ENCODE measurements at places on chromosomes 2 and 18. TPM values are rescaled to one million over a fixed set of nuclear protein-coding genes. Genes with fewer than 3 reads are reported as not detected.

FLACC1 gene
- 8.0 TPM for total RNA-seq

DNA sequence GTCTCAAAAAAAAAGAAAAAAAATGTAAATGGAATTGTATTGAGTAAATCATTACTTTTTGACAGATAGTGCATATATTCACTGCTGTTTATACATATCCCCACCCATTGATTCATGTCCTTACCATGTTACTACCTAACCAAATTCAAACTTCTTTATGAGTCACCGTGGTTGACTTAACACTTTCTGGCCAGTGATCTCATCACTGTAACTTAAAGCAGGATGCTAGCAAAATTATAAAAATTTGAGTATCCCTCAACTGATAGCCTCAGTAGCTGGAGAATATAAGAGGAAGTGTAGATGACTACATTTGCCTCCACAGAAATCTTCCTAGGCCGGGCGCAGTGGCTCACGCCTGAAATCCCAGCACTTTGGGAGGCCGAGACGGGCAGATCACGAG lies 13.4 kb downstream of the CNOT9 start:
- H3K4me3 ChIP-seq, result no peak overlapping the region
- H3K27ac ChIP-seq, result no peak overlapping the region
- peaks cover 14% of the 10 kb centered on the region for H3K4me1 ChIP-seq
- H3K36me3 ChIP-seq, result peaks cover 31% of the 10 kb centered on the region
- DNase-seq, result no peak

AKAIN1 gene
- total RNA-seq, result not detected

DNA sequence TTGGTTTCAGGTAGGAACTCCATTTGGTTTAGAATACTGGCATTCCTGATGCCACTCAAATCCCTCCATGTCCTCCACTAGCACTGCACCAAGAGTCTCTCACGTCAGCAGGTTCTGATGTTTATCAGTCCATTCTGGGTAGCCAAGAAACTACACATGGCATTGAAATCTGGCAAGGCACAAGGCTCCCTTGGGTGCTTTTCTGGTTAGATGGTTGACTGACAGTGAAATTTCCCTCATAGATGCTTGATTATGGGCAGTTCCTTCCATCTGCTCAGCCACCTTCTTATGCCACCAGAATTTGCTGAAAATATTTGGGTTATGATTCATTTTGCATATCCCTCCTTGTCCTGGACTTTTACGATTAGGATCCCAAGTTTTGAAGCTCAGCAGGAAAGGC lies 32.6 kb downstream of the EDAR start:
- H3K4me1 ChIP-seq, result peaks cover 21% of the 10 kb centered on the region
- H3K27ac ChIP-seq, result no peak overlapping the region
- no peaks in the 10 kb centered on the region for H3K27me3 ChIP-seq
- no peaks in the 10 kb centered on the region for H3K36me3 ChIP-seq
- DNase-seq, result no peak

DNA sequence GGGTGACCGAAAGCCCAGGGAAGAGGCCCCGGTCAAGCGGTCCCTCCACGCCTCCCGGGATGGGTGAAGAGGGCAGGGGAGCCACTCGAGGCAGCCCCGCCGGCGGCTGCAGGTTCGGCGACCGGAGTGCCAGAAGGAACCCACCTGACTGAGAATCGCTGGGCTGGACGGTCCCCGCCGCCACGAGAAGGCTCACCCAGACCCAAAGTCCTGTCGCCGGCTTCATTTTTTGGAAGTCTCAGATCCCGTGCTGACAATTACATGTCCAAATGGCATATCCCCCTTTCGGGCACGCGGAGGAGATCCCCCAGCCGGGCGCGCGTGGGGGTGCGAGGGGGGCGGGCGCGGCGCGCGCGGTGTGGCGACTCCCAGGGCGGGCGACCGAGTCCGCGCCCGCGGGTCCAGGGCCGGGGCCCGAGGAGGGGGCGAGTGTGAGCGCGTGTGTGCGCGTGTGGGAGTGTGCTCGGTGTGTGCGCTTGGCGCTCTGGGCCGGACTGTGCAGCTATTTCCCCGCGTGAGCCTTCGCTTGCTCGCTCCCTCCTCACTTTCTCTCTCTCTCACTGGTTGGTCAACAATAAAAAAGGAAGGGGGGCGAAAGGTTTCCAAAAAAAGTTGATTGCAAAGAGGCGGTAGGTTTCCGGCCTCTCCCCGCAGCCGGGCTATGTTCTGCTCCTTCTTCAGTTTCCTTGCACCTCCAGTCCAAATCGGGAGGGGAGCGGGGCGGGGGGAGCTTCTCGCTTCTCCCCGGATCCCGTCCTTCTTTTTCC lies at the start of gene ERBB4:
TSS of gene ERBB4 (minus strand) at position 498 of the 767 bp plus-strand sequence. CDS start at position 226, 272 bp downstream.
- H3K27me3 ChIP-seq, result no peaks in the 10 kb centered on the region
- peak; percentile 40 for DNase-seq
- H3K4me1 ChIP-seq, result no peaks in the 10 kb centered on the region
- H3K36me3 ChIP-seq, result no peaks in the 10 kb centered on the region
- H3K27ac ChIP-seq, result peak within 1 kb of the TSS; percentile 39

- no peak overlapping the region for H3K27ac ChIP-seq
- no peak for DNase-seq
- H3K27me3 ChIP-seq, result no peaks in the 10 kb centered on the region
- H3K4me1 ChIP-seq, result no peaks in the 10 kb centered on the region
- H3K4me3 ChIP-seq, result no peak overlapping the region
- H3K36me3 ChIP-seq, result no peaks in the 10 kb centered on the region
These were observed 178.9 kb downstream of the LNPK start for GRCh38 chr2:175823002-175823706.

WBP1 gene
- total RNA-seq, result 39.5 TPM

DNA sequence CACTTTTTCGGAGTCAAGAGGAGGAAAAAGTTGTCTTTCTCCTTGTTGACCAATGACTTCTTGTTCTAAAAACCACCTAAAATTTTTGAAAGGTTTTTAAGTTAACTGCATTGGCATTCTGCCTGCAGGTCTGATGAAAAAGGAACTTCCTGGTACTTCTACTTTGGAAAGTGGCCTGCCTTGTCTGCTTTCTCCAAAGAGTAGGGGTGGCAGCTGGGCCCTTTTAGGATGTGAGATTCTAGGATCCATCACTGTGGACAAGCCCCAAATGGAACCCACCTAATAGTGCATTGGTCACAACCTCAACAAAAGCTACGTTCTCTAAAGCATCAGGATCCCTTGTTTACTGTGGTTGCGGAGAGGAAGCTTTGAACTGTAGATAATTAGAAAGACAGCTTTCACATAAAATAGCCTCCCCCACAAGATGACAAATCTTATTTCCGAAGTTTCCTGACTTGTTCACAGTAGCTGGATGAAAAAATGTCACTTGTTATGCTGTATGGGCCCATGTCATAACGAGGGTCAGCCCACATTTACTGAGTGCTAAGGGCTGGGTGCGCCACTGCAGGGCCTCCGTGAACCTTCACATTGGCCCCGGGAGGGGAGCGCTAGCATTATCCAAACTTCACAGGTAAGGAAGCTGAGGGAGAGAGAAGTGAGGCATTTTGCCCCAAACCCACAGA lies 17.4 kb downstream of the ASPRV1 start:
- H3K36me3 ChIP-seq, result peaks cover 3% of the 10 kb centered on the region
- DNase-seq, result no peak
- H3K4me1 ChIP-seq, result no peaks in the 10 kb centered on the region
- H3K27me3 ChIP-seq, result no peaks in the 10 kb centered on the region
- H3K4me3 ChIP-seq, result no peak overlapping the region

DNA sequence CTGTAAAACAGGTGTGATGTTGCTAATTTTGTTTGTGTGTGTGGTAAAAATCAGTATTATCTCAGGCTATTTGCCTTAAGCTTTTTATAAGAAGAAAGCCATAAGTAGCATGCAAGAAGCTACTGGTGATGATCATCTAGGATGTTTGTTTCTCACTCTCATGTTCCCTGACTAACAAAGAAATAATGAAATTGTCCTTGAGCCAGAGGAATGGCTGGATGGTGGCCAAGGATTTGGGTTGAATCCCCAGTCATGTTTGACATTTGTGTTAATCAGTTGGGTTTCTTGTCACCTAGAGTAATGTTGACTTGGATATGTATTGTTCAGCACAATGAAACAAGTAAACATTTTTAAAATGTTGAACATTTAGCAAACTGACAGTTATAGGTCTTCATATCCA lies 496.8 kb upstream of the ZEB2 start:
- H3K36me3 ChIP-seq, result no peaks in the 10 kb centered on the region
- H3K27me3 ChIP-seq, result no peaks in the 10 kb centered on the region
- peaks cover 5% of the 10 kb centered on the region for H3K4me1 ChIP-seq
- DNase-seq, result no peak

GRCh38 chr2:20758997-20759396 lies 63.9 kb downstream of the LDAH start:
- H3K4me3 ChIP-seq, result no peak overlapping the region
- no peaks in the 10 kb centered on the region for H3K27me3 ChIP-seq
- DNase-seq, result no peak
- no peak overlapping the region for H3K27ac ChIP-seq

ZNF521 gene
- 16.4 TPM for total RNA-seq

DNA sequence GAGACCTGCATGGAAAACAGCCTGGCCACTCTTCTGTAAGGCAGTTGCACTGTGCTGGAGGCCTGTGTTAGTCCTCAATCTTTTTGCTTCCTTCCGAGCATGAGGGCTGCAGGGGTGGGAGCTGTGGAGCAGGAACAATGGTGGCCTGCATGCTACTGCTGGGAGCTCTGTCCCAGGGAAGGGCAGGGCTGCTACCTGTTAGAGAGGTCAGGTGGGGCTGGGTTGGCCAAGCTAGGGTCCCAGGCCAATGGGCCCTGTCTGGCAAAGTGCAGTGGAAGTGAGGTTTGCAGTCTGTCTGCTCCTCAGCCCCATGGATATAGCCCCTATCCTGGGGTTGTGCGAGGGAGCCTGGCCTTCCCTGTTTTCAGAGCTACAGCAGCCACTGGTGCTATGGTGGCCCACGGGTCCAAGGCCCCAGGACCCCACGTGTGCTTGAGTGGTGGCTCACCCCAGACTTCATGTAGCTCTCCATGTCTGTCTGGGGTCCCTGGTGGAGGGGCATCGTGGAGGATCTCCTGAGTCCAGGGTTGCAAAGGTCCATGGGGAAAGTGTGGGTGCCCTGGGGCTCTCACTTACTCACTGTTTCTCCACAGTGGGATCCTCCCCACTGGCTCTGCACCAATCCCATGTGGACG lies 1212.6 kb upstream of the NXPH2 start:
- H3K27ac ChIP-seq, result no peak overlapping the region
- no peak for DNase-seq
- no peak overlapping the region for H3K4me3 ChIP-seq

GRCh38 chr2:189348369-189348768 lies 92.9 kb upstream of the WDR75 start:
- DNase-seq, result no peak
- H3K27me3 ChIP-seq, result no peaks in the 10 kb centered on the region
- no peak overlapping the region for H3K4me3 ChIP-seq
- no peaks in the 10 kb centered on the region for H3K36me3 ChIP-seq
- H3K27ac ChIP-seq, result no peak overlapping the region

- no peak overlapping the region for H3K27ac ChIP-seq
- no peaks in the 10 kb centered on the region for H3K4me1 ChIP-seq
- H3K4me3 ChIP-seq, result no peak overlapping the region
- H3K36me3 ChIP-seq, result no peaks in the 10 kb centered on the region
These were observed 8.5 kb downstream of the DTNA start for GRCh38 chr18:34718610-34719009.

FMNL2 gene
- total RNA-seq, result 81.4 TPM

GATA6 gene
- 34.3 TPM for total RNA-seq

DNA sequence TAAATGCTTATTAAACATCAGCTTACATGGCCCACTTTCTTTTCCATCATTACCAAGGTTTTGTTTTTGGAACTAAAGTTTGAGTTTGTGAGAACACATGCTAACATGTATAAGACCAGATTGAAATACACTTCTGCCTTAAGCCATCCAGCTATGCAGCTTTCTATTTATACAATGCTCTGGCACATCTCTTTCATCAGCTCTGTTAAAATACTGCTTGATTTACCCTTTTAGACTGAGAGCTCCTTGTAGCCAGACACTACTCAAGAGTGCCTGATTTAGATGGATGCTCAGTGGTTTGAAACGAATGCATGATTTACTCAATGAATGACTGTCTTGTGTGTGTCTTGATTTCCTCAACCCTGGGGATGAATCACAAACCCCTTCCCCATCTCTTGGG lies 392.5 kb downstream of the THSD7B start:
- no peak overlapping the region for H3K4me3 ChIP-seq
- no peaks in the 10 kb centered on the region for H3K4me1 ChIP-seq
- no peak for DNase-seq
- no peak overlapping the region for H3K27ac ChIP-seq

C2orf78 gene
- total RNA-seq, result not detected

CELF4 gene
- 3.0 TPM for total RNA-seq

DNA sequence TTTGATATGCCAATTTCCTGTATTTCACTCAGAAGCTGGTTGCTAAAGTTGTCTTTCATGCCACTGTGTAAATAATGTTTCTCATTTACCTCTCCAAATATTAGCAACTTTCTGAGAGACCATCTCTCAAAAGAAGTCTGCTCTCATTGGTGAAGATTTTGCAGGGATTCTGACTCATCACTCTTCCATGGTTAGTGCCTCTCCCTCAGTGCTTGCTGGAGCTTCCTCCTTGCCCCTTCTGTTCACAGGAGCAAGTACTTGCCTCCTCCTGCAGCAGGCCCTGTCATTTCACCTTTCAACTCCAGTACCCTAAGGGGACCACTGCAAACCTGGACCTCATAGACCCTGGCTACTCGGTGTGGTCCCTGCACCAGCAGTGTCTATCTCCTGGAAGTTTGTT lies 168.8 kb downstream of the ZNF385B start:
- DNase-seq, result no peak
- no peak overlapping the region for H3K27ac ChIP-seq
- no peak overlapping the region for H3K4me3 ChIP-seq

SCN2A gene
- total RNA-seq, result 0.31 TPM

DNA sequence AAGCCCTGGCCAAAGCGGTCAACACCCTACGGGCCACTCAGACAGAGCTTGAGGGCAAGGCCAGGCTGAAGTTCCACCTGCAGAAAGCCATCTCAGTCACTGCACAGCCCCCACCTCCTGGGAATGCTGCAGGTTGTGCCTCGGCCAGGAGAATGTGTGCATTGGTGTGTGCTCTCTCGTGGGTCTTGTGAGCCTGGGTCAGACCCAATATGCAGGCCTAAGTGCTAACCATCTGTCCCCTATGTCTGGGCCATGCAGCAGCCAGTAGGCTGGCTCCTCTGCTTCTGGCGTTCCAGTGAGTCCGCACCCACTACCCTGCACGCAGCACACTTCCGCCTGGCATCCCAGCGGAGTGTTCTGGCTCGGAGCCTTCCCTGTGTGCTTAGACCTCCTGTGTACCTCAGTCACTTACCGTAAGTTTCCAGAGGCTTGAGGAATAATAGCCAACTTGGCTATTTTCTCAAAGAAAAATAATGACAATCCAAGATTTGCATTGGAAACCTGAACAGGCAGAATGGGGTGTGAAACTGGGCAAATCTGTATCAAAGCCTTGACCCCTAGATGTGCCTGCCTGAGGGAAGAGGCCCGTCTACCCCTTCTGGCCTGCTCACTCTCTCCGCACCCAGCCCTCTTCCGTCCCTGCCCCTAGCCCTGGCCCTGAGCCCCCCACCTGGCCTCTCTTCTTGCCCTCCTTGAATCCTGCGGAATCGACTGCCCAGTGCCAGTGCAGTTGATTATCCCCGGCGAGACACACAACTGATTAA lies 7.2 kb downstream of the SIX3 start:
- no peaks in the 10 kb centered on the region for H3K4me1 ChIP-seq
- H3K27me3 ChIP-seq, result peaks cover 93% of the 10 kb centered on the region
- H3K4me3 ChIP-seq, result no peak overlapping the region
- no peaks in the 10 kb centered on the region for H3K36me3 ChIP-seq
- H3K27ac ChIP-seq, result no peak overlapping the region
